ENCODE measurements at places on chromosomes 12 and 14.
A peak's percentile ranks its signal among the peaks of the same experiment; 100 is the strongest.

DNA sequence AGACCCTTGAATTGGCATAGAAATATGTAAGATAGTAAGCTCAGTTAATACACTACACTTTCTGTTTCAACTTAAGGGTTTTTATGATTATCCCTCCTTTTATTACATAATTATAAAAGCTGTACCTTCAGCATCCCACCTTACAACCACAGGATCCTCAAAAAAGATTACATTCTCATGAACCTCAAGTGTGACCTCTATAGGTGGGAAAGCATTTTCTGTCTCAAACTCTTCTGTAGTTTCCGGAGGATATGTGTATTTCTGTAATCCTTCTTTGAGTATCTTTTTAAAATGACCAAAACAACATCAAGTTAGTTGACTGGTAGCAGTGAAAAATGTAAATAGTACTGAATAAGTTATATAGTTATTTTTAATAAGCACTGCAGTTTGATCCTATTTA, 75.9 kb downstream of the DNAI7 start:
- DNase-seq, result no peak

- DNase-seq, result no peak
Observed at GRCh38 chr14:106883218-106883692, 1356.9 kb downstream of the TMEM121 start.

DNA sequence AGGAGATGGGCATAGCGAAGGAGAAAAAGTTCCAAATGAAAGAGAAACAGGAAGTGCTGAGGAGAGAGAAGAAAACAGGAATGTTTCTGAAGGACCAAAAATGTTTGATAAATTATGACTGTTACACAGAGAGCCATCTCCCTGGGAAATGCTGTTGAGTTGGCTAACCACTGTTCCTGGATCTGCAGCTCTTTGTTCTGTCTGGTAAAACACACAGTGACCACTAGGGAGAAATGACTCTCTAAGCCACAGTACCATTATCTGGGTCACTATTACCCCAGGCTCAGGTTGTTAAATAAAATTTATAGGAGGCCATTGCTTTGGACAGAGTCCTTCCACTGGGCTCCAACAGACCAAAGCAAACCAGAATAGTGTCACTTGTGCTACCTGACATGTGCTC, 219.3 kb downstream of the CRADD start:
- no peak for DNase-seq

DNA sequence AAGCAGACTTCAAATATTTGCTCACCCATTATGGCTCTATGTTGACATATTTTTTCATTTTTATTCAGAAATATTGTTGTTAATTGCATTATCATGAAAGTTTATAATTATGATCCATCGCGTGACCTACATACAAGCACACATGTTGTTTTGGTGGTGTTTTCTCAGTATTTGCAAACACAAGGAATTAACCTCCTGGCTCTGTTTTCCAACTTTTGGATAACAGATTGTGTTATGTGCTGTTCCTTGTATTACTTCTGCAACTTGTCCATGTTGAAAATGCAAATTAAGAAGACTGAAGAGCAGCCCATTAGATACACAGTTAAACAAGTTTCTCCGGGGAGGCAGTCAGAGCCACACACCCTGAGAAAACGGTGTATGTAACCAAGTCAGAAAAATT, 201.2 kb downstream of the SEC23A start:
- no peak for DNase-seq

DNA sequence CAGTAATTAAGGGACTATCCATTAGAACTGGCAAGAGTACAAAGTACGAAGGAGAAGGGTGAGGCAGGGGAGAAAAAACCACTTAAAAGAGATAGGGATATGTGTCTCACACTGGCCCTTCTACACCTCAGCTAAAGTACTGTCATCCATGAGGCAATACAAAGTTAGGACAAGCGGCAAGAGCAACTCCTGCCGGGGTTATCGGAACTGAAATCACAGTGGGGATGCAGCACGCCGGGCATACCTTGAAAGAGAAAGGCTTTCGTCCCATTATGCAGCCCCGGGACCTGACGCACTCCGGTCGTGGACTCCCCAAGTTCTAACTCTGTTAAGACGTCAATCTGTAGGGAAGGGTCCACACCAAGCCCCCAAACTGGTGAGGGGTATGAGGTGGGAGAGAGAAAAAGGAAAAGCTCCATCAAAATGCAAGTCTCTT, 1.1 kb downstream of the NELL2 start:
- DNase-seq, result no peak

DNA sequence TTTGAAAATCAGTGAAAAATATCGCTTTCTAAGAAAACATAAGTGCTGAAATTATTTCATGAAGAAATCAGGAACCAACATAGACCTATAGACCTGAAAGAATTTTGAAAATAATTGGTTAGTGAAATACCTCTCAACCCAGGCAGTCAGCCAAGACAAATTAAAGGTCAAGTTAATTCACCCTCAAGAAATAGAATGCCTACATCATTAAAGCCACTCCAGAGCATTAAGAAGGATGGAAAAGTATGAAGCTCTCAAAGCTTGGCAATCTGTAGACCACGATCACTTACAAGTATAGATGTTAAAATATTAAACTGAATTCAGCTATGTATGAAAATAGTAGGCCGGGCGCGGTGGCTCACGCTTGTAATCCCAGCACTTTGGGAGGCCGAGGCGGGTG, 48.3 kb downstream of the SFSWAP start:
- DNase-seq, result peak; percentile 43

GRCh38 chr12:116199160-116199706, 78.3 kb downstream of the MED13L start:
- DNase-seq, result no peak

DNA sequence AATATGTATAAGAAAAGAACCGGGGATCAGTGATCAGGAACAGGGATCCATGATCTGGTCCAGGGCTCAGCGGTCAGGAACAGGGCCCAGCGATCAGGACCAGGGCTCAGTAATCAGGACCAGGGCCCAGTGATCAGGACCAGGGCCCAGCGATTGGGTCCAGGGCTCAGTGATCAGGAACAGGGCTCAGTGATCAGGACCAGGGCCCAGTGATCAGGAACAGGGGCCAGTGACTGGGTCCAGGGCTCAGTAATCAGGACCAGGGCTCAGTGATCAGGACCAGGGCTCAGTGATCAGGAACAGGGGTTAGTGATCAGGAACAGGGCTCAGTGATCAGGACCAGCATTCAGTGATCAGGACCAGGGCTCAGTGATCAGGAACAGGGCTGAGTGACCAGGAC, 56.3 kb downstream of the TMEM121 start:
- DNase-seq, result no peak

DNA sequence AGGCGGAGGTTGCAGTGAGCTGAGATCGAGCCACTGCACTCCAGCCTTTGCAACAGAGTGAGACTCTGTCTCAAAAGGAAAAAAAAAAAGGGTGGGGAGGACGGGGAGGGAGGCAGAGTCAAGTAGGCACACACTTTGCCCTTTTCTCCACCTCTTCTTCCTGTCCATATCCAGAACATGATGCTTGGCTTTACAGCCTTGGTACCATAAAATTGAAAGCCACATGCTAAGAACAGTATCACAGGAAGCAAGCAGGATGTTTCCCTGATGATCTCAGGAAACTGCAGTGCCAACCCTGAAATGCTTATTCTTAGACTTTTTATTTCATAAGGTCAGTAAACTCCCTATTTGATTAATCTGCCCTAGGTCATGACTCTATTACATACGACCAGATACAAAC, 32.5 kb upstream of the YAF2 start:
- DNase-seq, result no peak

DNA sequence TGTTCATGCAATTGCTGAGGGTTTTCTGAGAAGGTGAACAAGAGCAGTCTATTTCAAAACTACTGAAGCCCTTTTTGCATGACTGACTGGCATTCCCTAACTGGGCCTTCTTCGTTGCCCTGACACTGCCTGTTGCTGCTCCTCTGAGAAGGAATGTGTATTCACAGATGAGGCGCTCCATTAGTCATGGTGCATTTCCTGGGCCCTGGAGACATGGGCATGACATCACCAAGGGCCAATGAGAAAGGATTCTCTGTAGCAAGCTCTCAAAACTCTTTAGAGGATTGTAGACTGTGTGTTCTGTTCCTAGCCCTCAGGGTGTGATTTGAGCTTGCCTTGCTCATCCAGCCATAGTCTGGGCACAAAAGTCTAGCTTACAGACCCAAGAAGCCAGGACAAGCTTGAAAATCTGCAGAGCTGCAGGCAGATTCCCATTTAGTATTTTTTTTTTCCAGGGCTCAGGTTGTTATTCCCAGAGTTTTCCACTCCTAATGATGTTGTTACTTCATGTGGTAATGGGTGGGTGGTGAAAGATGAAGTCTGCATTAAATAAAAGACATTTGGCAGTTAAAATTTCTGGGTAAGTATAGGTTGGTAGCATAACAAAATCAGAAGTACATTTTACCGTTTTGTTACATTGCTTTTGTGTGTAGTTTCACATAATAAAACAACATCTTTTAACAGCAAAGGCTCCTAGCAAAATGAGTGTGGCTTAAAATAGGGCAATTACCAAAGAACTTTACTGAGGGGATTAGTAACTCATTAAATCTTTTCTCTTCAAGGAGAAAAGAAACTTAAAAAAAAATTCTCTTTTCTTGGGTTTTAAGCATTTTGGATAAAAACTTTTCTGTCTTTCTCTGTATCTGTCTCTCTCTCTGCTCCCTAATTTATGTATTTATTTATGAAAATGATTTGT, 318.4 kb downstream of the RAD51B start:
- DNase-seq, result peak; percentile 68
